Left renal cortex interstitium (tissue), 4 donors: ENCODE measurements at places on chromosomes 1 and 21. TPM values are rescaled to one million over a fixed set of nuclear protein-coding genes. Genes with fewer than 3 reads are reported as not detected.

Gene PDC
- polyA plus RNA-seq = 0.14 TPM

Gene AADACL3
- not detected for polyA plus RNA-seq

DNA sequence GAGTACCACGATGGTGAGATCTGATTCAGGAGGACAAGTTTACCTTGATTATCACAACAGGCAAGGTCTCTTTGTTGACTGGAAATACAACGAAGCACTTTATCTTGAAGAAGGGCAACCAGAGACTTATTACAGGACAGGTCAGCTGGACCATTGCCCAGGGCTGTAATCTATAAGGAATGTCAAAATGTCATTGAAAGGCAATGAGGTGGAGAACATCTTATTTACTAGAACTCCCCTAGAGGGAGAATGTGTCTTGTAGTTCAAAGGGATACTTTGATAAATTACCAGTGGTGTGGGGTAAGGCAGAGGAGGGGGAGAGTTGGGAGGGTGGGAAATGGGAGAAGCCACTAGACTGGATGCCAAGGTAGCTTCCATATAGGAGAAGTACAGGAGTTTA is 212.3 kb downstream of the NCAM2 start:
- no peak for DNase-seq

GRCh38 chr21:41751611-41752011 is 15.2 kb downstream of the RIPK4 start:
- no peak for DNase-seq

GRCh38 chr1:86875722-86876121 is 38.2 kb downstream of the SELENOF start:
- no peak for DNase-seq

Gene KRTAP11-1
- polyA plus RNA-seq = not detected
